Stimulated activated CD4-positive, alpha-beta T cell treated with anti-CD3 and anti-CD28 coated beads, Interleukin-4, amount 100 ng/mL, for 24 hours (primary cell): ENCODE measurements at places on chromosomes 4 and X.

DNA sequence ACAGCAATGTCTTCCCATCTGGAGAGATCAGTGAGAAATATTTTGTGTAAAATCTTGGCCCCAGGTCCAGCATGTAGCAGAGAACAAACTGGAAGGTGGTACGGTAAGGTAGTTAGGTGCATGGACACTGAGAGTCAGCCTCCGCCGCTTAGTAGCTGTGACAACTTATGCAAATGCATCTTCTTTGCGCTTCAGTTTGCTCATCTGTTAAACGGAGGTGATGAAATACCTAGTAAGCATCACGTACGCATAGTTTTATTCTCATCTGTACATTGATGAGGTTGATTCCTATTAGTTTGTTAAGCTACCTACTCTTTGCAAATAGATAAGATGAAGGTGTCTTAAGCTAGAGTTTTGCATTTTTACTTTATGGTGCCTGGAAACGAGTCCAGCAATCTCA, 80.0 kb upstream of the MSX1 start:
- no peak for DNase-seq

DNA sequence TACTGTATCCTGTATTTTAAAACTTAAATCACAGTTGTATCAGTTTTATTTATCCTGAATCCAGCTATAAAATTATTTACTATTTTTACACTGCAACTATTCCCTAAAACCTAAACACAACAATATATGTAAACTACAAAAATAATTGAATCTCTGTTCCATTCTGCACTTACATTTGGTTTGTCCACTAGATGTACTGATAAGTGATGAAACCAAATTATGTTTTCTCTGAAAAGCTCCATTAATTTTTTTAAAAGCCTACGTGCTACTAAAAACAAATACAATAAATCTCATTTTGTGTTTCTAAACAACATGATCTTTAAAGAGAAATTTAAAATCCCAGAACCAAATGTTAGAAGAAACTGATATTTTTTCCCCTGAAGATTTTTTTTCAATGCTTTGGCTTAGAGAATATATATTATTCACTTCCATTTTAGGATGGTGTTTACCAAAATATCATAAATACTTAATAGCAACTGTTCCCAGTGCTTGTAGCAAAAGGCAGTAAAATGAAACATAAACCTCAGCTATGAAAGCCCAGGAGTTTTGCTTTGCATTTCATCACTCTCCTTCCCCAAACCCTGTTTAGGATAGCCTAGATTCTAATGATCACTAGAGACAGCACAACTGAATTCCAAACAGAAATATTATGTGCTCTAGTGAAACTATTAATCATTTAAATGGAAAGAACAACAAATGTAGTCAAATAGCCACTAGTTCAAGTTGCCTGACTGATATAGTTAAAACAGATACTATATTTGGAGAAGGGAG, 19.7 kb downstream of the ANTXR2 start:
- DNase-seq = no peak

DNA sequence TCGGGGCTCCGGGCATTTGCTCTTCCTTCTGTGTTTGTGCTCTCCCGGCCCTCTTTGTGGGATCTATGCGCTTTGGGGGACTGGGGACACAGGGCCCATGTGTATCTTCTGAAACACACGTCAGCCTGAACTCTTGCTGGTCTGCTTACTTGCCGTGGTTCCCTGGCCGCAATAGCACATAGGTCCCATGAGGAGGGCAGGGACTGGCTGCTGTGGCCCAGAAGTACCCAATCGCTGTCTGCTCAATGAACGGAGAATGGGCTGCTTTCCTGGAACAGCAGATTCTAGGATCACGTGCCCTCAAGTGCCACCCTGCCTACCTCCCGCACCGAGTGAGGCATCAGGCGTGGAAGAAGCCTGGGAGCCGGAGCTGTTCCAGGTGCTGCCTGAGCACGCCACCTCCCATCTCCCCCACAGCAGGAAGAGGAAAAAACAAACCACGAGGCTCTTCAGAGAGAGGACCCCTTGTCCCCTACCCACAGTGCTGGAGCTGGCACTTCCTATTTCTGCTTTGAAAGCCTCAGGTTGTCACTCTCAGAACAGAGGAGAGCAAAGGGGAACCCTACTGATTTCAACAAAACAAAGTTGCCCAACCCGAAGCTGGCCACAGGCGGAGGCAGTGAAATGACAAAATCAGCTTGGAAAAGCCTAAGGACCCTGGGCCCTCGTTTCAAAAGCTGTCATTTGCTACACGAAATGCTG, 3.8 kb downstream of the G6PD start:
- DNase-seq = peak; percentile 28

GRCh38 chrX:132406106-132406505, 82.7 kb downstream of the MBNL3 start:
- no peak for DNase-seq
